Cortex of kidney (tissue), 1 donor: ENCODE measurements at places on chromosomes 12 and 14.

- no peak for DNase-seq
Measured at GRCh38 chr14:95340201-95340697, 20.5 kb upstream of the CLMN start.

GRCh38 chr12:104529130-104529874 is 72.6 kb downstream of the CHST11 start:
- no peak for DNase-seq

DNA sequence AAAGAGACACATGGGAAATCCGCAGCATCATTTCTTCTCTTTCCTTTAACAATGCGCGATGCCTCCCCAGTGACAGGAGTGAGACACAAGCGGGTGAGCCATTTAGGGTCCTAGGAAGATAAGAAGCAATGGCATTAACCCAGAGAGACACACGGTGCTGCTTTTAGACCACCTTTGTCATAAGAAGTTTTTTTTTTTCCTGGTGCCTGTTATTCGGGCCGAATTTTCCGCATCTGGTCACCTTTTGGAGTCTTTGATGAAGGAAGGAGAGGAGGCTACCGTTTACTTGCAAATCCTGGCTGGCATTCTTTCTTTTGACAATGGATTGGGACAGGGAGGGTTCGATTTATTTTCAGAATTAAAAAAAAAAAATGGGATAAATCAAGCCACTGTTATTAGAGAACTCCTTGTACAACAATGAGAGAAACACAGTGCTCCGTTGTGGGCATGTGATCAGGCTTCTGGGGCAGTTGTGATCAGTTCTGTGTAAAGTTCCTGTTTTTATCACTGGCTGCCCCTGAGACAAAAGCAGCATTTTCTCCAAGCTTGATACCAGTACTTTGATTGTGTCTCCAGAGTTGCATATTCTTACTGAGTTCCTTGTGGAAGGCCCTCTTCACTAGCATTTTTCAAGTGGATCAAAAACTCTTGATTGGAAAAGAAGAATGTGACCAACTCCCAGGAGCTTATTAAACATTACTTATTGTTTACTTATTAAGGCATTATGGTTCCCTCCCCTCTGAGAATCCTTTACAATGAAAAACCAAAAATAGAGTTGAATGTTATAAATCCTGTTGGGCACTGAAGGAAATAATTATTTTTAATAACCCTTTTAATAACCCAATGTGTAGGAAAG is 1.1 kb downstream of the DIP2B start:
- no peak for DNase-seq

- no peak for DNase-seq
Measured at GRCh38 chr12:122795807-122796206, 21.4 kb downstream of the CCDC62 start.
